ENCODE measurements at places on chromosomes 4 and X.

- no peaks in the 10 kb centered on the region for H3K27me3 ChIP-seq
- H3K4me1 ChIP-seq, result no peaks in the 10 kb centered on the region
These were observed 152.1 kb upstream of the VCX start for GRCh38 chrX:7690842-7691241.

- DNase-seq, result no peak
- H3K36me3 ChIP-seq, result no peaks in the 10 kb centered on the region
- H3K27ac ChIP-seq, result no peak overlapping the region
- H3K4me3 ChIP-seq, result no peak overlapping the region
- H3K27me3 ChIP-seq, result no peaks in the 10 kb centered on the region
These were observed 393.8 kb upstream of the GRID2 start for GRCh38 chr4:91909963-91910362.

DNA sequence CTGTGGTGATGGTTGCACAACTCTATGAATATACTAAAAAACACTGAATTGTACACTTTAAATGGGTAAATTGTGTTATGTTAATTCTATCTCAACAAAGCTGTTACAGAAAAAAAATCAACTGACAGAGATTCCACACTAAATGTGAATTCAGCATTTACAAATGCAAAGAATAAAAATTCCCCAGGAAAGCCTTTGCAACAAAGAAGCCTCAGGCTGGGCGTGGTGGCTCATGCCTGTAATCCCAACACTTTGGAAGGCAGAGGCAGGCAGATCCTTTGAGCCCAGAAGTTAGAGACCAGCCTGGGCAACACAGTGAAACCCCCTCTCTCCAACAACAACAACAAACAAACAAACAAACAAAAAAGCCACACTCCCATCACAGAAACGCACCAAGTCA is 8.9 kb downstream of the BCLAF3 start:
- no peak overlapping the region for H3K27ac ChIP-seq
- no peaks in the 10 kb centered on the region for H3K36me3 ChIP-seq
- no peak overlapping the region for H3K4me3 ChIP-seq
- H3K27me3 ChIP-seq, result no peaks in the 10 kb centered on the region

DNA sequence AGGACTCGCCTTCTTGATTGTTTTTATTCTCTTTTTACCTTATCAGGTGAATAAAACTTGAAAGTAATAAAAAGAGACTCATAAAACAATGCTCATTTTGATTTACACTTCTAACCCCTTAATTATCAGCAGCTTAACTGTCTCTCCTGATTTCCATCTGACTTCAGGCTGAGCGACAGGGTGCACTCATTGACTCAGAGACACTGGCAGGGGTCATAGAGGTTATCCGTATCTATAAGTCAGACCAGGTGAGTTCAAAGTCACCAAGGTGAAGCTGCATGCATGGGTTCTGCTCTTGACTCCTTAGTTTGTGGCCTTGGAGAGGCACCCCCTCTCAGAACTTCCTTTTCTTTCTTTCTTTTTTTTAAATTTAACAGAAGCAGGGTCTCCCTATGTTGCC is 116.4 kb upstream of the SLC34A2 start:
- H3K36me3 ChIP-seq, result no peaks in the 10 kb centered on the region
- no peak overlapping the region for H3K4me3 ChIP-seq
- peaks cover 3% of the 10 kb centered on the region for H3K4me1 ChIP-seq
- no peak overlapping the region for H3K27ac ChIP-seq
- no peaks in the 10 kb centered on the region for H3K27me3 ChIP-seq
- DNase-seq, result no peak

DNA sequence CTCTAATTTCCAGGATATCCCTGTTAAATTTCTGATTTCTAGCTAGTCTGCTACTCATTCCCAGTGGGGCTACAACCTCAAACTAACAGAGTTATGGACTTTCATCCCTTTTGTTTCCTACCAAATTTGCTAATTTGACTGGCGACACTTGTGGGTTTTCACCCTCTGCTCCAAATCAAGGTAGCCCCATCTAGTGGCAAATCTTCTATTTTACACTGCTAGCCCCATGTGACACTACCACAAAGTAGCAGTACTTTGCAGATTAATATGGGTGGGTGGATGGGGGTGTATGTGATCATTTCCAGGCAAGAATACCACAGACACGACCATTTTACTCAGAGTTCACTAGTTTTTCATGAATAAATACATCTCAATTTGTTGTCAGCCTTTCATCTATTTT is 150.3 kb downstream of the MSL3 start:
- no peak overlapping the region for H3K27ac ChIP-seq
- DNase-seq, result peak; percentile 11
- H3K4me1 ChIP-seq, result no peaks in the 10 kb centered on the region
- H3K36me3 ChIP-seq, result no peaks in the 10 kb centered on the region
- no peaks in the 10 kb centered on the region for H3K27me3 ChIP-seq

DNA sequence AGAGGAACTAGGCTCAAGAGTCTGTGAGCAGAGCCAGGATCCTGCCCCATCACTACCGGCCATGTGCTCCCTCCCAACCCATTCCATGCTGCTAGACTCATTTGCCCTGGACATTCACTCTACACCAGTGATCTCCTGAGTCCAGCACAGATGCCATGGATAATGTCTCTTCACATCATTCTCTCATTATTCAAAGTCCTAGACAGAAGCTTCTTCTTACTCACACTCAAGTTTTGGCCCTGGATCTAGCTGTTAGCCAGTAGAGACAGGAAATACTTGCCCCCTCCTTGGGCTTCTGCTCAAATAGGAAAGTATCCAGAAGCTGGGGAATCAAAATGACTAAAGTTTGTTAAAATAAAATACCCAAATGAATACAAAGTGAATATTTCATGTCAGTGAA is 266.8 kb upstream of the LDB2 start:
- H3K27ac ChIP-seq, result no peak overlapping the region
- no peak overlapping the region for H3K4me3 ChIP-seq

- H3K36me3 ChIP-seq, result no peaks in the 10 kb centered on the region
- H3K27me3 ChIP-seq, result no peaks in the 10 kb centered on the region
- no peaks in the 10 kb centered on the region for H3K4me1 ChIP-seq
- no peak overlapping the region for H3K4me3 ChIP-seq
- DNase-seq, result no peak
These were observed 489.8 kb downstream of the PABPC4L start for GRCh38 chr4:133711817-133712216.

DNA sequence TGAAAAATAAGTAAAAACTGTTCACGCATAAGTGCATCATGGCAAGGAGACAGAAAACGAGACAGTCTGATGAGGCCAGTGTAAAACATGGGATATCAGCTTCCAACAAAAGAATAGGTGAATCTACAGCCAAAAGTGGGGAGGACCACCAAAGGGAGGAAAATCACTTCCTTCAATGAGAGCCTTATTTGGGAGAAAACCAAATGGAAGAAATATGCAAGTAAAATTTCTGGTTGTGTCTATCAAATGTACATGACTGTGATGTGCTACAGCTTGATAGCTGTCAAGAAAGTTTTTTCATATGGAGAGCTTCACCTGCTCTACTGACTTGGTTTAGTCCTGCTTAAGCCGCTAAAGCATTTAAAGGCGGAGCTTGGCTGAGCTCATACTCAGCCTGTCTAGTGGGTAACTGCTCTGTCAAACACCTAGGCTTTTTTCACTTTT is 66.2 kb downstream of the MAGEA1 start:
- H3K4me3 ChIP-seq, result no peak overlapping the region
- peak overlapping the region; percentile 48 for H3K27ac ChIP-seq
- no peaks in the 10 kb centered on the region for H3K27me3 ChIP-seq
- no peaks in the 10 kb centered on the region for H3K4me1 ChIP-seq
- H3K36me3 ChIP-seq, result no peaks in the 10 kb centered on the region
